ENCODE measurements at places on chromosomes 2 and 18. TPM values are rescaled to one million over a fixed set of nuclear protein-coding genes. Genes with fewer than 3 reads are reported as not detected.

The CIB4 gene
- total RNA-seq: 0.42 TPM

The IL36A gene
- not detected for total RNA-seq

The UNC80 gene
- 0.02 TPM for total RNA-seq

The DGKD gene
- 50.3 TPM for total RNA-seq

The KIAA2012 gene
- total RNA-seq: not detected

The PSMD14 gene
- total RNA-seq: 101 TPM

The IDH1 gene
- 86.2 TPM for total RNA-seq

The INPP4A gene
- total RNA-seq: 9.8 TPM

The GKN1 gene
- total RNA-seq: 0.24 TPM

The WDR35 gene
- total RNA-seq: 15.0 TPM

The HSBP1L1 gene
- total RNA-seq: 9.7 TPM
